ENCODE measurements at places on chromosomes 4 and X.

DNA sequence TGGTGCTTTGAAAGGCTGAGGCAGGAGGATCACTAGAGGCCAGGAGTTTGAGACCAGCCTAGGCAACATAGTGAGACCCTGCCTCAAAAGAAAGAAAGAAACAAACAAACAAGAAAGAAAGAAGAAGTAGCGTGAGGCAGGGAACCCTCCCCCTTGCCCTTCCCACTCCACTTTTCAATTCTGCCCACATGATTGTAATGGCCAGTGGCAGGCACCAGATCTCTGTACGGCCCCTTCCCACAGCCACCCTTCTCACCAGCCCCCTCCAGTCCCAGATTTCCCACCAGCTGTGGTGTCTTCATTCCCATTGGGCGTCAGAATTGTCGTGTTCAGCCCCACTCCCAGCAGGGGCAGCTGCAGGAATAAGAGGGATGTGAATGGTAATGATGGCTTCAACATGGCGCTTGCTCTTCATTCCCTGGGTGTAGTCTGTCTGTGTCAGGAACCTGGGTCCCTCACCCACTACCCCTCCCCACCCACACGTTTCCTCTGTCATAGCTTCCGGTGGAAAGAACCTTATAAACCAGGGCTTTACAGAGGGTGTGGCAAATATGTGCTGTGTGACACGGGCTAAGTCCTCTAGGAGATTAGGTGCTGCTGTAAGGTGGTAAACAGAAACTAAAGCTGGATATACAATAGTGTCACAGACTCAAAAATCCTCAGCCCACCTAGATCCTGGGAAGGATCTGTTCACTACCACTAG lies at the start of gene IL2RG:
TSS of gene IL2RG (minus strand) at position 437 of the 703 bp plus-strand sequence. CDS start at position 399, 38 bp downstream.
- no peak for DNase-seq

- DNase-seq = no peak
These were observed 64.5 kb upstream of the STS start for GRCh38 chrX:7083021-7083420.

DNA sequence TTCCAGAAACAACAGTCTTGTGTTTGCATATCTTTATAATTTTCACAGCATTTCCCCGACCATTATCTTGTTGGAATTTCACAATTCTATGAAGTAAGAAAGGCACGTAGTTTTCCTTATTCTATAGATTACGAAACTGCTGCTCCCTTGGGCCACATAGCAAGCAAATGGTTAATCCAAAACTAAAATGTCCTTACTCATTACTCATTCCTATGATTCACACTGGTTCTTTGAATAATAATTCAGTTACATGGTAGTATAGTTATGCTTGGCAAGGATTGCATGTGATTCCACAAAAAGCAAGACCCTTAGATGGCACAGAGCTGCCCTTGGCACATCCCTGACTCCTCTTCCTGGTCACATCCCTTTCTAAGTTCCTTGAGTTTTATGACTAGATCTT lies 51.2 kb downstream of the OR13H1 start:
- no peak for DNase-seq

DNA sequence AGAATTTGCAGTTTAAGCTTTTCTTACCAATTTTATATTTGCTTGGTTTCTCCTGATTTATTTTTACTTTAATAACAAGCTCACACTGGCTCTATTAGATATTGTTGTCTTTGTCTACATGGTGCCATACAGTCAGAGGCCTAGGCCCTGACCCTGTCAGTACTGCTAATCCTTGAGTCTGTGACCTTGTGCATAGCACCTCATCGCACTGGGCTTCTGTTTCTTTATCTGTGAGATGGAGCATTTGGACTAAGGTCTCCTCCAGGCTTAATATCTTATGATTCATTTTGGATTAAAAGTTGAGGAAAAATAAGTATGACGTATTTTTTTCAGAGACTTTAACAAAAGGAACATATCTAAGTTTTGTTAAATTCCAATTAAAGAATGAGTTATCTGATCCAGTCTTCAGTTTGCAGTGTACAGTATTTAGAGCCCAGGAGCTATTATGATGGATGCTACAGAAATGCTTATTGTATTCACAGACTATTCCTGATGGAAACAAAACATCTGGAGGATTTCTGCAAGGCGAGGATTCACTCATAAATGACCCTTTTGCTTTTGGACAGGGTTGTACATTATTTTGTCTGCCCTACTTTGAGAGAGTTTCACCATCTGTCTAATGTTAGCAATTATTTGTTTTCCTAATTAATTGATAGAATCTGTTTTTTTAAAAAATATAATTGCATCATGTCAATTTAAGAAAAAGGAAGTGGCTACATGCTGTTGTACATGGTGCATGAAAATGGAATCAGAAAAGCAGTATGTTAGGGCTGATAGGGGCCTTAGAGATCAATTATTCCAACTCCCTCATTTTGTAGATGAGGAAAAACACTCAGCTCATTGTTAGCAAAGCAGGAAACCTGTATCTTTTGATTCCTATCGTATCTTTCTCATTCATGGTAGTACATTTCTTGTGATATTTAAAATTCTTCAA lies 203.6 kb downstream of the BANK1 start:
- no peak for DNase-seq

DNA sequence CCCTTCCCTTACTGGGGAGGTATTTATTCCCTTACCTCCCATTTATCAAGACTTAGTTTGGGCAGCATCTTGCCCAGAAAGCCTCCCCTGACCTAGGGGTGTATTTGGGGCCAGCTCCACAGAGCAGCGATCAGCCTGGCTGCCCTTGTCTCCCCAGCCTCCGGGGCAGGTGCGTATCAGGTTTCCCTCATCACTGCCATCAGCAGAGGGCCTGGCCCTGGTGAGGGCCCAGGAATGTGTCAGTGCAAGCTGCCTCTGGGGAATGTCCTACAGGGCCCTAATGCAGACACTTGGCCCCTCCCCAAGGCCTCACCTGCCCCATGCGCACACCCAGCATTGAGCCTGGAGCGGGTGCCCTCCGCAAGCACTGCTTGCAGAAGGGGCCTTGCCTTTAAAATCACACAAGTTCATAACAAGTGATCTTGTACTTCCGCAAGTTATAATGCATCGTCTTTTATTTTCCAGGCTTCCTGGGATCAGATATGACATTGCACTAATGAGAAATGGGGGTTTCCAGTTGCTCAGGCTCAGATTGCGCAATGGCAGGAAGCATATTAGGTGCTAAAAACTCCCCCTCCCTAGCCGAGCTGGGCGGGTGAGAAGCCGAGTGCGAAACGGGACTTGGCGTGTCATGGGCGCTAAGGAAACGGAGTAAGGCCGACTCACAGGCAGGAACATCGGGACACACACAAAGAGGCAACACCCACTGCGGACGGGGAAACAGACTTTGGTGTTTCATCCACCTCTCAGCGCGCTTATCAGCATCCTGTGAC lies 25.4 kb upstream of the AFAP1 start:
- DNase-seq = no peak

- no peak for DNase-seq
These were observed 136.0 kb upstream of the STX18 start for GRCh38 chr4:4677556-4678522.

DNA sequence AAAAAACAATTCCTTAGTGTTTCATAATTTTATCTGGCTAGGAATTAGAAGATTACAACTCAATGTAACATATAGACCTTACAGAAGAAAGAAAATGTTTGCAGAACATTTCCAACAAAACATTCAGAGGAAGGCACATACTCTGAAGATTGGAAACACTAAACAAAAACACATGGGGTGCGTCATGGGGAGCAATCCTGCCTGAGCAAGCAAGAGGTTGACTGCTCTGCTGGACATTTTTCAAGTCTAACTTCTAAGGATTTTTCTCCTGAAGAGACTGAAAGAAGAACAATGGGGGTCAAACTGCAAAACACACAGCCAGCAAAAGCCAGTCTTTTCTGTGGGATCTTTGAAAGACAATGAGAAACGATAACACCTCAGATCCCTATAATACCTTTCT lies 182.8 kb downstream of the GUCY2F start:
- no peak for DNase-seq

DNA sequence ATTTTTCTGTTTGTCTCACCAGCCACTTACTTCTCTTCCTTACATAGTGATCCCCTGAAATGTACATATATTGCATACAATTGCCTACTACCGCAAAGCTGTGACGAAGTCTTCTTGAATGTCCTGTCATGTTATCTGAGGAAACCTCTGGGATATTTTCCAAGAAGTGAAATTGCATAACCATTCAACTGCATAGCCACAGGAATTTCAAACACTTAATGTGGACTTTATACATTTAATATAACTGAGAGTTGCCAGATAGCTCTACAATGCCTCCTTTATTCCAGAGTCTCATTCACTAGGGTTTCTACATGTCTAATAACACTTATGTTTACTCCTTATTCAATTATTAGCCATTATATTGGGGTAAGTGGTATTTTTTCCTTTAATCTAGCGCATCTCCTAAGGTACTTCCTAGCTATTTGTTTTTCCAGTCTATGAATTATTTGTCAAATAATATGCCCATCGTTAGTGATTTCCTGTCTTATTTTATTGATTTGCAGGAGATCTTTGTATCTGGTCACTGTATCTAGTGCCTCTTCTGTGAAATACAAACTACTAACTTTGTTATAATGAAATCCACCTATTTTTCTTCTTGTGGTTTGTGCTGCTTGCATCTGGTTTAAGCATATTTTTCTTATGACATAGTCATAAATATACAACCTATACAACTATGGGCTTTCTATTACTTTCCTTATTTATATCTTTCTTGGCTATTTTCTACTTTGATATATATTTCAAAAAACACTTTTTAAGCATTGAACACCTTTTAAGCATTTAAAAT lies 69.2 kb upstream of the GRID2 start:
- no peak for DNase-seq

GRCh38 chrX:14922437-14922836 lies 49.2 kb downstream of the MOSPD2 start:
- DNase-seq = no peak

GRCh38 chr4:36053930-36054329 lies 190.4 kb downstream of the ARAP2 start:
- DNase-seq = no peak

DNA sequence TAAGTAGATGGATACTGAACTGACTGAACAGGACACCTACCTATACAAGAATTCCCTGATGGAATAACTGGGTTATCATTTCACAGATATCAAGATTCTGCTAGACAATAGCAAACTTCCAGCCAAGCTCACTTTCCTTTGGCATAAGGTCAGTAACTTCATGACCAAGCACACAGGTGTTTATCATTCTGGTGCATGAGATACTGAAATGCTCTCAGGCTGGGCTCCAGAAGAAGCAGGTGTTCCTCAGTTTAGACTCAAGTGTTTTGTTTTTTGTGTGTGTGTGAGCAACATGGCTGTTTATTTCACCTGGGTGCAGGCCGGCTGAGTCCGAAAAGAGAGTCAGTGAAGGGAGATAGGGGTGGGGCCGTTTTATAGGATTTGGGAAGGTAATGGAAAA lies 201.5 kb upstream of the SPOCK3 start:
- no peak for DNase-seq

GRCh38 chr4:143623896-143624295 lies 76.6 kb downstream of the FREM3 start:
- DNase-seq = no peak

- DNase-seq = no peak
These were observed 10.7 kb upstream of the PCYT1B start for GRCh38 chrX:24657671-24658386.

GRCh38 chr4:20638825-20639224 lies 61.4 kb upstream of the PACRGL start:
- DNase-seq = no peak

DNA sequence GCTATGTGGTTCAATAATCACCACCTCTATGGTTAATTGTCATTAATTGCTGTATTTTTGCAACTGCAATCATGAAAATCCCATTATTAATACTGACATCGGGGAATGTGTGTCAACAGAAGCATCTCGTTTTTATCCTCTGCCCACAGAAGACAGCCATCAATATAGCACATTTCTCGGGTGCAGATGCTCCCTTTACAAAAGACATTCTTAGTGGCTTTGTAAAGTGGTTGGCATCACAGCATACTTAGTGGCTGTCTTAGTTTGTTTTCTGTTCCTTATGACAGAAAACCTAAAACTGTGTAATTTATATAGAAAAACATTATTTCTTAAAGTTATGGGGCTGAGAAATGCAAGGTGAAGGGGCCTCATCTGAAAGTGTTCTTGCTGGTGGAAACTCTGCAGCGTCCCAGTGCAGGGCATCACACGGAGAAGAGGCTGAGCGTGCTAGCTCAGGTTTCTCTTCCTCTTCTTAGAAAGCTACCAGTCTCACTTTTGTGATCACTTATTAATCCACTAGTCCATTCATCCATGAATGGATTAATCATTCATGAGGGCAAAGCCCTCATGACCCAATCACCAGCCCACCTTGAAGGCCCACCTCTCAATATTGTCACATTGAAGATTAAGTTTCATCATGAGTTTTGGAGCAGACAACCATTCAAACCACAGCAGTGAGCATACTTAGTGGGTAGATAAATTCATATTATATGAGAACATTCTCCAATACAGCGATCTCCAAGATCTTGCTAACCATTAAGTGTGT lies 1067.7 kb upstream of the PABPC4L start:
- no peak for DNase-seq
